ENCODE measurements at places on chromosomes 3 and 15.

DNA sequence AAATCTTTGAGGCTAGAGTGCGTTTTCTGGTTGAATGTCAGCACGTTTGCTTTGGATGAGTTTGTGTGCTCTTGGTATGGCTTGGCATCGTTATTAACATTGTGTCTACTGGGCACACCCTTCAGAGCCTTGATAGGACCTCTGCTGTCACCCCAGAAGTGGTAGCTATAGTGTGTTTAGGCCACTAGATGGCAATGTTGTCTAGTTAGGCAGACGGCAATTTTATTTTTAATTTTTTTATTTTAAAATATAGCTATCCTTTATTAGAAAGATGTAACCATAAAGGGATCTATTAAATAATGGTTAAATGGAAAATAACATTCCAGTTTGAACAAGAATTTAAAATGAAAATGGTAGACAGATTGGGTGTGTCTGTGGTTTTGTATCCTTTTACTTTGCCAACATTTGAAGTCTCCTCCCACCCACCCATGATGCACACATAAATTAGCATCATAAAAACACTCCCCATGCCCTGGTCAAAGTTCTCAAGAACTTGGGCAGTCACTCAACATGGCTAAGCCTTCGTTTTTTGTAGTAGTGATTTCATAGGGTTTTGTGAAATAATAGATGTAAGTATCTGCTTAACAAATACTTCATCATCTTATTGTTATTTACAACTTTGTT is 200.7 kb downstream of the KCNH8 start:
- no peak for DNase-seq

DNA sequence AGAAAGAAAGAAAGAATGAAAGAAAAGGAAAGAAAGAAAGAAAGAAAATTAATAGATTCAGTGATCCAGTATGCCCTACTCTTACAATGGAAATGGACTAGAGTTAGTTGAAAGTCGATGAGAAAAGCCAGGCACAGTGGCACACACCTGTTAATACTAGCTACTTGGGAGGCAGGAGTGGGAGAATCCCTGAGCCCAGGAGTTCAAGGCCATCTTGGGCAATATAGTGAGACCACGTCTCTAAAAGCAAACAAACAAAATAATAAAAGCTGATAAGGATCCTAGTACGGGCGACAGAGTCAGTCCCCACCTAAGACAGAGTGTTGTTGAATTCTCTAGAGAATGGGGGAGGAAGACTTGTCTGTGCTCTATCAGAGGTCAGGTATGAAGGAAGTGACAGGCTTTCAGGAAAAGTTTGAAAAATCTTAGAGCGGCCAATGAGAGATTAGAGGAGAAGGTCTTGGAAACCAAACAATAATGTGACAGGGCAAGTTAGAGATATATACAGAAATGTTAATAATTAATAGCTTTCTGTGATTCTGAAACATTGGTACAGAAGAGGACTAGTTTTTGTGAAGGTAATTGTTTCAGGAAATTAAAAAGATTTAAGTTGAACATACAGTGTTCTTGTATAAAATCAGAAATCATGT is 117.9 kb upstream of the PTX3 start:
- DNase-seq, result no peak

DNA sequence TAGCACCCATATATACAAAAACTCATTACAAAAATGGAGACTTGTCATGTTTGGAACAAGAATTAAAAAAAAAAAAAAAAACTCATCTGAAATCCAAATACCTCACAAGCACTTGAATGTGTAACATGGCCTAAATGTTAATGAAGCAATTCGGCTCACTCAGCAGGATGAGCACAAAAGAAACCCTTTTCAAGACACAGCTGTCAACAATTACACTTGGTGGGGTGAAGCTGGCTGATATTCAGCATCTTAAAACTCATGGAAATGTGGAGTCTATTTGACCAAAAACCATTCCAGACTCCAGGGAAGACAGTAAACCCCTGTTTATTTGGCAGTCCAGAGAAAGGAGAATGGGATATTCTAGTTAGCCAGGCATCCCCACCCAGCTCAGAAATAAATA is 205.4 kb upstream of the TSC22D2 start:
- no peak for DNase-seq

- DNase-seq, result no peak
Observed at GRCh38 chr15:93086791-93087190, 2.2 kb downstream of the RGMA start.

- no peak for DNase-seq
Observed at GRCh38 chr15:53978253-53978906, at the start of gene UNC13C. Gene UNC13C (plus strand): TSS chr15:53978441. CDS start chr15:54012904, 34,463 bp downstream.

DNA sequence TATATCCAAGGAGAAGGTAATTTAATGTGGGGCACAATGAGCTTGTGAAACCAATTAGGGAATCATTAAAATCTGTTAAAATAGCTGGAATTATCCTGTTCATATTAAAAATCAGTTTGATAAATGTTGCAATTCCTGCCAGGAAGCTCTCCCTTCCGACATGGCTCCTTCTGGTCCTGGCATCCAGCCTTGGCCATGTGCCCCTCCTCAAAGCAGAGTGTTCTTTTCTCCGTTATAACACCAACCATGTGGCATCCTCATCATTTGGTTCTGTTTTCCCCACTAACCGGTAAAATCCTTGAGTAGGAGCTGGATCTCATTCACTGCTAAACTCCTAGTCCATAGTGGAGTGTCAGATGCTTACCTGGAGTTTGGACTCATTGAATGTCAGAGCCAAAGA is 127.2 kb downstream of the ARNT2 start:
- no peak for DNase-seq

- no peak for DNase-seq
Observed at GRCh38 chr3:126527455-126528211, 3.7 kb downstream of the CHST13 start.

DNA sequence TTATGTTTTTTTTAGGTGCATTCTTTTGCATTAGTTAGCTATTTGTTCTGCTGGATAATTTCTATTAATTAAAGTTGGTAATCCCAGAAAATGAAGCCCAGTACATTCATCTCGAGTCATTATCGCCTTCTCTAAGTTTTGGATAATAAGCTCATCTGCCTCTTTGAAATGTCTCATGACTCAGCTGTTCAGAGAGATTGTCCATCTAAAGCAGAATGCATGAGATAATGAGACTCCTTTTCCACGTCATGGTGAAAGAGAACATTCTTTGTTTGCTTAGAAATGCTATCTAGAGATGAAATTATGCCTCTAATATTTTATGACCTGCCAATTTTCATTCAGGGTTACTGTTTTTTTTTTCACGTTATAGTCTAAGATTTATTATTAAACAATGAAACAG is 374.7 kb upstream of the GOLIM4 start:
- no peak for DNase-seq

DNA sequence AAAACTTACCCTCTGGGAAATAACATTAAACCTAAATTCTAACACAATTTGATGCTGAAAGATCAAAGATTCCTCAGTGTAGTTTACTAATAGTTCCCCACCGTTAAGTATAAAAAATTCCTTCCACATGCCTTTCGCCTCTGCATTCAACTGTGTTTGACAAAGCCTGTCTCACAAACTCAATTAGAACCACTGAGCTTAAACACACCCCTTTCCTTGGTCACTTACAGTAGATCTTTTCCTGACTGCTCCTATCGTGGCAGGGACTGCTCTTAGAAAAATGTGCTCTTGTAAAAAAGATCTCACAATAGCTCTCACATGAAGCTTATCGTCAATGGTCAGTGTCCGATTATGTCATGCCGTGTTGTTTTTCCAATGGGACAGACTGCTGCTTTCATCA is 8.9 kb upstream of the KBTBD8 start:
- no peak for DNase-seq

All from stimulated activated CD4-positive, alpha-beta T cell treated with anti-CD3 and anti-CD28 coated beads, Interleukin-1b, Interleukin-23, amount 100 ng/mL, for 4 hours (primary cell).